Lung microvascular endothelial cell (primary cell): ENCODE measurements at places on chromosomes 7 and 10. TPM values are rescaled to one million over a fixed set of nuclear protein-coding genes. Genes with fewer than 3 reads are reported as not detected.

ACHE gene
- 1.7 and 3.4 TPM in 2 replicates for total RNA-seq

DNA sequence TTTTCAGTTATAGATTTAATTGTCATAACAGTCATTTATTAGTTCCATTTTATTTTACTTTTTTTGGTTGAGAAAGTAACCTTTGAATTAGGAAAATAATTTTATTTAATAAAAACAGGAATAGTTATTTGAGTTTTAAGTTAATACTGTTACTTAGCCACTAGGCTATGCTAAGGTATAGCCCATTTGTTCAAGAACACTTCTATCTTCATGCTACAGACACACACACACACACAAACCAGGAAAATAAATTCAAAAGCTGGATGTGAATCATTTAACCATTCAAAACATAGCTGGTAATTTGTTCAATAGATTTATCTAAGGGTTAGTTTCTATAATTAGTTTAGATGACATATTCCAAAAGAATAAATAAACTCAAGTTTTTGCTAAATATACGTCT lies 148.4 kb downstream of the RNF133 start:
- DNase-seq, result peak; percentile 57

- peak; percentile 11 for DNase-seq
These were observed 103.7 kb downstream of the ZNF92 start for GRCh38 chr7:65477326-65477725.

DNA sequence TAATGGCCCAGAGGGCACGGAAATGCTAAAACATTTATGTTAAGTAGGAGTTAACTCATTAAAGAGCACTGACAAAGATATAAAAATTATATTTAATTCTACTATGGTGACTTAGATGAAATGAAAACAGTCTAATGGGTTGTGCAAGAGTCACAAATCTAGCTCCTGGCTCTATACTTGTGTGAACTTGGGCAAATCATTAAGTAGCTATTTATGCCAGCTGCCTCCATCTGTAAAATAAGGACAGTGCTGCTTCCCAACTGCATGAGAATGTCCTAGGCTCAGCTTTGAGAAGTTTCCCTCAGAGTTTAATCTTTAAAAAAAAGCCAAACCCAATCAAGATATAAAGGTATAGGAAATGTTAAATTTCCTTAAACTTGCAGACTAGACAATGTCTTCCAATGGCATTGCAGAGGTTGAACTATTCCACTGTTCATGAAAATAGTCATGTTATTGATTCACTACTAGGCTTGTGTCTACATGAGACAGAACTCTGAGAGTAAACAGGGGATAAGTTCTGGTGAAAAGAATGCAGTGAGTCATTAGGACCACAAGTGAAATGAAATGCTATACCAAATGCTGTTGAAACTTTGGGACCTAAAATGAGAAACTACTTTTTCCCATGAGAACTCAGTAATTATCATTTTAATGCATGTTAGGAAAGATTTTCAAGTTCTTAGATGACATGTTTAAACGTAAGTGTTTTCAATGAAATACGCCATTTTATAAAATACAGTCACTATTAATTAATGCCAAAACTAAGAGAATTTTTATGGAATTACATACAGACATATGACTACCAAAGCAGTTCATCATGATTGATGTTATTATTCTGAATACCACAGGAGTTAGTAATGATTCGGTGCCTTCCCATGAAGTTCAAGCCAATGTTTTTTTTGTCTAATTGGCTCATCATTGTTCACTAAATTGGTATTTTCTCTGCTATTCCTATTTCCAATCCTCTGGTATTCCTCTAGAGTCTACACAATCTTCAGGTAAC lies 84.2 kb downstream of the CDK6 start:
- DNase-seq, result peak; percentile 47

SFMBT2 gene
- total RNA-seq, result 0.65 and 1.6 TPM in 2 replicates

DNA sequence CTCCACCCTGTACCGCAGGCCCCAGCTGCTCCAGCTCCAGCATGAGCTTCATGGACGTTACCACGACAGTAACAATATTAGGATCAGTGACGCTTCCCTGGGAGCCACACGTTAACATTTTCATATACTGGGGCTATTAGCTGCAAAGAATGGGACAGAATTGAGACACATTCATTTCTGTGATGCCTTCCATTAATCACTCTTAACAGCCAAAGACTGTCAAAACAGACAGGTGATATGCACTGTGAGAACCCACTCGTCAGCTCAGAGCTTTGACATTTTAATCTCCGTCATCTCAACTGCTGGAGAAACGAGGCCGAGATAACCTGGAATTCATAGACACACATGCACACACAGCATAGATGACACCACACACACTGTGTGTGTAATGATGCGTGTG lies 408.4 kb upstream of the SHH start:
- no peak for DNase-seq

FBXO24 gene
- under 0.01 and 0.20 TPM in 2 replicates for total RNA-seq

- DNase-seq, result no peak
These were observed 66.7 kb downstream of the PRKG1 start for GRCh38 chr10:51141010-51141409.

DNA sequence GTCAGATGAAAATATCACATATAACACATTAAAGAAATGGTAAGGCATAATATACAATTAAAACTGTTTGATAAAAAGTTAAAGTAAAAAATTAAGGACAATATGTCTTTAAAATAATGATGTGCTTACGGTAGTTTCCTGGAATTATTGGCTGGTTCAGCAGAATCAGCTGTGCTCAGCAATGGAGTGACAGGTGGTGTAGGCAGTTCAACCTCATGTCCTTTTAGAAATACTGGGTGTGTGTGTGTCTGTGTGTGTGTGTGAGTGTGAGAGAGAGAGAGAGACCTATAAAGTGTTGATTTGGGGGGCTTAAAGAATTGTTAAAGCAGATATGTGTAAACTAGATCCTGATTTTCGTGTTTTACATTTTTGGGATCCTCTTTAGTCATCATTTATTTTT lies 141.2 kb downstream of the ADAM22 start:
- DNase-seq, result no peak

TUBAL3 gene
- total RNA-seq, result under 0.01 TPM in 1 of 2 replicates, not detected in the other

IL6 gene
- 0.60 and 0.87 TPM in 2 replicates for total RNA-seq

- no peak for DNase-seq
These were observed 41.8 kb downstream of the COL17A1 start for GRCh38 chr10:104043854-104044253.

ATXN7L1 gene
- total RNA-seq, result 3.5 and 4.6 TPM in 2 replicates

GRCh38 chr7:70419526-70420380 lies 712.2 kb upstream of the GALNT17 start:
- no peak for DNase-seq

PNLIPRP3 gene
- not detected in 2 replicates for total RNA-seq

DNA sequence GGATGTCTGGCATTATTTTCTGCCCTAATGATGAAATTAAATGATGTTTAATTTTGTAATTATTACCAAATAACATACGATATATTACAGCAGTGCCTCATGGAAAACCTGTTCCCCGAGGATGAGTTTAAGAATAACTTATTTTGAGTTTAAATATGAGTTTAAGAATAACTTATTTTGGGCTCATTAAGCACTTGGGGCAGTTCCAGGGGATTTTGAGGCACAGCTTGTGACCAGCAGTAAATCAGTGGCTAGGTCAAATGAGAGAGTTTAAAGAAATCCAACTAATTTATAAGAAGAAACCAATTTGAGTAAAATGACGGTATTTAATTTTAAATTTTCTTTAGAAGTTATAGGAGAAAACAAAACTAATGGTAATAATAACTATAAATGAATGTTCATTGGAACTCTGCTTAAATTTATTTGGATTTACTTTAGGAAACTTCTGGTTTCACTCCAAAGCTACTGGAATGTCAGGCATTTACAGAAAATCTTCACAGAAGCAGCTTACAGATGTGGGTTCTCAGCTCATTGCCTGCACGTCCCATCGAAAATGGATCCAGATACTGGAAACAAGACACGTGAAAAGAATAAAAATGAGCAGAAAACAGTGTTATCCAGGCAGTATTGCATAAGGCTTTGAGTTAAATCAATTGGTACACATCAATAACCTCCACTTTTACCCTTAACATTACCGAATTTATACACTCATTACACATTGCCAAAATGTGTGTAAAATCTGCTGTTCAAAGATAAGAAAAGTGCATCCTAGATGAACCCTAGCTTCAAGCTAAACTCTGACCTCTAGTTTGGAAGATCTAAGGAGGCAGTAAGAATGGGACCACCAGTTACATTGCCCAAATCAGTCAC lies 784.5 kb upstream of the IGFBP3 start:
- DNase-seq, result no peak

LGI1 gene
- total RNA-seq, result not detected in 2 replicates

GRCh38 chr7:96026010-96026409 lies 253.7 kb downstream of the DYNC1I1 start:
- no peak for DNase-seq

DNA sequence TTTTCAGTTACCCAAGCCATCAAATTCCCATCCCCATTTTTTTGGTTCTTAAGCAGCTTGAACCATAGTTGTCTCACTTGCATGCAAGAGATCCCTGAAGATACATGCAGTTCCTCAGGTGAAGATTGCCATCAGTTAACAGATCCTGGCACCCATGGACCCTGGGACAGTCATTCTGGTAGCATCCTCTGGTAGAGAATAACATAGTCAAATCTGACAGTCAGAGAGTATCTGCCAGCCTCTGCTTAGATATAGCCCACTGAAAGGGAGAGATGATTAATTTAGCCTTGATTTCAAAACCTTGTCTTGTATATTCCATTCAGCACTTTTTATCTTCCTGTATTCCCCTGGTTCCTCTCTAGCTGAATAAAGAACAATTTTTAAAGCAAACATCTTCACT lies 280.4 kb downstream of the KCNMA1 start:
- no peak for DNase-seq

DNA sequence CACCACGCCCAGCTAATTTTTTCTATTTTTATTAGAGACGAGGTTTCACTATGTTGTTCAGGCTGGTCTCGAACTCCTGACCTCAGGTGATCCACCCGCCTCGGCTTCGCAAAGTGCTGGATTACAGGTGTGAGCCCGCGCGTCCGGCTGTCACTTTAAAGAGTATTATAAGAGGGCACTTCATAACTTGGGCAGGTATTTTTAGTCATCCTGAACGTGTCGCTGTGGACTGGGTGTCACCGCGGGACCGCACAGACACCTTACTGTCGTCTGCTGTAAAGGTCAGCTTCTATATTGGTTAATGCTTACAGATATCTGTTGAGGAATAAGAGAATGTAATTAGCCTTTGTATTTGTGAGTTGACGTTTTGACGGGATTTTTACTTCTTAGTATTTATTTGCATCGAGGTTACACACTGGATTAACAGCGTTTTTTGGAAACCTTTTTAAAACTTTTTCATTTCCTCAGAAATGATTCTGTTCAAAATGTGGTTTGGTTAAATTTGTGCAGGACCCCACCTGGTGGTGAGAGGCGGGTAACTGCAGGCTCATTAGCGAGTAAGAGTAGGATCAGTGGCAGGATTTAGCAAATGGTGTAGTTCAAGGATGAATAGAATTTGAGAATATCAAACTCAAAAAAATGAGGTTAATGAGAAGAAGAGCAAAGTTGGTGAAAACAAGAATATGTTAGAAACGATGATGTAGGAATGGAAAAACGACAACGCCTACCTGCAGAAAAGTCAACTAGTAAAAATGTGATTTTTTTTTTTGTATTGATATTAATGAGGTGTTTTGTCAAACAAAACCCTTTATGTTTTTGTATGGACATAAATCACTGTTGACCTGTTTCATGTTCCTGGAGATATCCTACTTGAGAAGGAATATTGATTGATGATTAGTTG lies 3.2 kb downstream of the DNAJB6 start:
- DNase-seq, result peak; percentile 71

PTN gene
- under 0.01 TPM in 1 of 2 replicates, not detected in the other for total RNA-seq

KLF6 gene
- total RNA-seq, result 63.2 and 170 TPM in 2 replicates

AKR1C8 gene
- total RNA-seq, result not detected in 2 replicates
